ENCODE measurements at places on chromosomes 7 and 10. TPM values are rescaled to one million over a fixed set of nuclear protein-coding genes. Genes with fewer than 3 reads are reported as not detected.
A peak's percentile ranks its signal among the peaks of the same experiment; 100 is the strongest.

STK31 gene
- total RNA-seq, result 0.20 TPM

NPY4R2 gene
- not detected for total RNA-seq

LHFPL3 gene
- total RNA-seq, result not detected

LIPN gene
- not detected for total RNA-seq

GIMAP6 gene
- total RNA-seq, result 6.5 TPM

GRCh38 chr10:17655567-17656146 lies 11.7 kb downstream of the STAM start:
- DNase-seq, result no peak

KLF14 gene
- total RNA-seq, result not detected

DNA sequence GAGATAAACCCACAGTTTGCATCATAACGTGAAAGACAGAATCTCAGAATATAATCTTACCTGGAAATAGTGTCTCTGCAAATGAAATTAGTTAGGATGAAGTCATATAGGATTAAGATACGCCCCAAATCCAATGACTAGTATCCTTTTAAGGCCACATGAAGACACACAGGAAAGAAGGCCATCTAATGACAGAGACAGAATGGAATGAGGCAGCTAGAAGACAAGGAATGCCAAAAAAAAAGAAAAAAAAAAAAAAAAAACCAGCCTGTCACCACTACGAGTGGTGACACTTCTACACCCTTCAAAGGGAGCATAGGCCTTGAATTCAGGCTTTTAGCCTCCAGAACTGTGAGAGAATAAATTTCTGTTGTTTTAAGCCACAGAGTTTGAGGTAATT lies 82.9 kb downstream of the HYCC1 start:
- DNase-seq, result no peak

MEST gene
- total RNA-seq, result 44.4 TPM

GJD4 gene
- not detected for total RNA-seq

DNA sequence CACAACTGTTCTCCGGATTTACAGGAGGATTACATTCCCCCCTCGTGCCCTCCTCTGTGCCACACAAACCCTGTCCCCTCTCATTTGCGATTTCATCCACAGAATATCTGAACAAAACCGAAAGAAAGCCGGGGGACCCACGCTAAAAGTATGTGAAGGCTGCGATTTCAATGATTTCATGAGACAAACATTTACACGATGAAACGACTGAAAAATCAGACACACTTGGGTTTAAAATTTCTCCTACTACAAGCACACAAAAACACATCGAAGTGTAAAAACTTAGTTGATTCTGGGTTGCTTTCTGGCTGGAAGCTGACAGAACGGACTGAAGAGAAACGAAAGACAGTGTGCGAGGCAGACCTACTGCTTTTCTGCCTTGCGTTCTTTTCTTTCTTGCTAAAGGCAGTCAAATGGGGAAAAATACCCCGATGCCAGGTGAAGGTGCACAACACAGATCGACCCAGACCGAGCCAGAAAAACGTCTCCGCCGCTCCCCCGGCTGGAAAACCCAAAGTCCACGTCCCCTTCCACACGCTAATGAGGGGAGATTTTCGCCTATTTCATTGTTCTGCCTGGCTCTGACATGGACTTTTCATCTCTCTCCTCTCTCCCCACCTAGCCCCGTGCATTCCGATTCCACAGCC lies 1.2 kb downstream of the HIPK2 start:
- peak; percentile 73 for DNase-seq

DNA sequence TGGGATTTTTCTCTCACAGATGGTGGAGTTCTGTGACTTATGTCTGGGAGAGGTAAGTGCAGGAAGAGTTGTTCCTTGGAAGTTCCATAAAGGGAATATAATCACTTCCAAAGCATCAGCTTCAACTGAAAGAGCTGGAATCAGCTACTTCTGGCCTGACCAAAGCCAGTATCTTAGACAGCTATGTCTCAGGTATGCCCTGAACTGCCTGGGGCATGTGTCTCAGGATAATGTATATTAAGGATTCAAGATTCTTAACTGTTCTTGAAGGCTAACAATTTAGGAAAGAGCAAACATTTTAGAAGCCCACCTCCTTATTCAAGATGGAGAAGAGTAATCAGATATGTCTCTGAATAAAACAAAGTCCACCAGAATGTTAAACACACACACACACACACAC lies 12.4 kb upstream of the NOBOX start:
- no peak for DNase-seq
